ENCODE measurements at places on chromosomes 5 and 9.

- DNase-seq, result no peak
Measured at GRCh38 chr5:60856066-60856465, 12.0 kb upstream of the ELOVL7 start.

DNA sequence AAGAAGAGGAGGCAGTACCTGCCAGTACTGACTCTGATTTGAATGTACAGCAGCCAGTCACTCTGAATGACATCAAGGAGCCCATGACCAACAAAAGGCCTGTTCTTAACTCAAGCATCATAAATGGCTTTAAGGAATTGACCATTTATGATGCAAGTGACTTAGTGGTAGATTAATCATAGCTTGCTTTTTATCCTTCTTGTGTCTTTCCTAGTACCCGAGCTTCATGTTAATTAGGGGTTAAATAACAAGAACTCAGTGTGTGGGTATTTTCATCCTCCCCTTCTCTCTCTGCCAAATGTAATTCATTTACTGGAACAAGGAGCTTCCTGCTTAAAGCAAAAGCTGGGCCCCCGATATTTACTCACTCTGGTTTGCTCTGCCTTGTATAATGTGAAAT, 146.5 kb downstream of the UNC13B start:
- no peak for DNase-seq

DNA sequence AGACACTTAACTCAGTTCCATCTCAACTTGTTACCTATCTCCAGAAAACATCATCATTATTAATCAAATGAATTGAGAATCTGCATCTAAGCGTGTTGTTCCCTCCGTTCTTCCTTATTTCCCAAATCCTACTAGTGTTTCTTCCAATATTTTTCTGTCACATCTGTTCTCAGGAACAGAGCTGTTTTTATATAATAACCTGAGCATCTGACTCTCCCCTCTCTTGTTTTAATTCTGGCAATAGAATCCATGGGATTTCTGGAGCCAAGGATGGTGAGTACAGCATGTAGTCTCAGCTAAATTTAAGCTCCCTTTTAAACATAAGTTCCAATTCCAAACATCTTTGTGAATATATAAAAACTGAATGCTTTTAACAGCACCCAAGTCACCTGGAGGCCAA, 558.3 kb downstream of the DTWD2 start:
- no peak for DNase-seq

GRCh38 chr9:91711755-91712601, 238.1 kb downstream of the ROR2 start:
- DNase-seq, result peak; percentile 52

GRCh38 chr5:71882826-71883741, 164.0 kb downstream of the CARTPT start:
- peak; percentile 76 for DNase-seq

- no peak for DNase-seq
Measured at GRCh38 chr5:149688406-149688805, 41.7 kb upstream of the PPARGC1B start.

DNA sequence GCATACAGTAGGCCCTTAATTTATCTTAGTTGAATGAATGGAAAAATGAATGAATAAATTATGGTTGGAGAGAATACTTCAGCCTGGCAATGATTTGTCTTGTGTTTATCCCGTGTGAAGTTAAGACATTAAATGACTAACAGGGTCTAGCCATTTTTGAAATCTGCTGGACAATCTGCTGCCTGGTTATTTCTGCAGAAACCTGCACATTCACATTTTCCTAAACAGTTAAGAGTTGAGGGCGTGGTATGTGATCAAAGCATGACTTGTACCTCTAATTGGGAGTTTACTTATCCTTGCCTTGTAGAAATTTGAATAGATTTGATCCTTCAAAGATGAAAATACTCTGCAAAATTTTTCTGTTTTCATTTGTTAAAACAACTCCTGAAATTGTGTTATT, 34.6 kb upstream of the NDFIP1 start:
- no peak for DNase-seq

DNA sequence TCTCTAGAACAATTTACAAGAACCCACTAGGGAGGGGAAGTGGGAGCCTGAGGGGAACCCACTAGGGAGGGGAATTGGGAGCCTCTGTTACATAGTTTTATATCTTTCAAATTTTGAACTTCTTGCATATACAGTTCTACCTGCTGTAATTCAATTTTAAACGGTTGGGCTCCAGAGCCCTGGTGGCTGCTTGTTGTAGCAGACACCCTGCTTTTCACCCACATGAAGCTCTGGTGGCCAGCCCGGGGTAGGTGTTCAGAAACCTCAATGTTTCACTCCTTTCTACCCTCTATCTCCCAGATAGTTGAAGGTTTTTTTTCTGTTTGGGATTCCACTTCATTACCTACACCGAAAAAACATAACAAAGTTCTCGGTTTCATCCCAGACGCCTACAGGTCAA, 124.4 kb downstream of the TMEM174 start:
- no peak for DNase-seq

DNA sequence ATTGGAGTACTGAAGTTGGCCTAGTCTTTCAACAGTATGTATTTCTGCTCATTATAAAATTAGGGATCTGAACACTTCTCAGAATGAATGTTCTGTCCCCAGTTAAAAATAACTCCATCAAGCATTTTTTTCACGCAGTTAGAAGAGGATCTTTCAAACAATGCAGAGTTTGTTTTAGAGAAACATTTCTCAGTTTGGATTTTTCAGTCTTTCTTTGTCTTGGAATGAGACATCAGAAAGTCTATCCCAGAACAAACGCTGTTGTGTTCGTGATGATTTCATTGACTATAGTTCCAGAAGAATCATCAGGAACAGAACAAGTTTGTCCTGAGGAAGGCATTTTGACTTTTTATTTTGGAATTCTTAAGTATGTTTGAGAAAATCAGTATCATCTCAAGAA, 218.7 kb downstream of the ARRDC3 start:
- no peak for DNase-seq

DNA sequence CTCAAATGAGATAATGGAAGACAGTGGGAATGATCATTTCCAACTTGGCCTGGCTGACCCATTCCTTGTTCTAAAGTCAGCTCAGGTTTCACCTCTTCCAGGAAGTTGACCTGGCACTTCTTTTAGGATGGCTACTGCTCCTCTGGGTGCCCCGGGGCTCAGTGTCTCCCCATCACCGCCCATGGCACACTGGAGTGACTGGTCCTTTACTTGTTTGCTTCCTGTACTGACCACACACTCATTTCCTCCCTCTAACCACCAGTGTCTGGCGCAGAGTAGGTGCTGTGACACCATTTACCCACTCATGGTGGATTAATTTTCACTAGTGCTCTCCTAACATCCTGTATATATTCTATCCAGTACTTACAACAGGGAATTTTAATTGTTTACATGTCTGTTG, 183.5 kb downstream of the CDK5RAP2 start:
- no peak for DNase-seq

DNA sequence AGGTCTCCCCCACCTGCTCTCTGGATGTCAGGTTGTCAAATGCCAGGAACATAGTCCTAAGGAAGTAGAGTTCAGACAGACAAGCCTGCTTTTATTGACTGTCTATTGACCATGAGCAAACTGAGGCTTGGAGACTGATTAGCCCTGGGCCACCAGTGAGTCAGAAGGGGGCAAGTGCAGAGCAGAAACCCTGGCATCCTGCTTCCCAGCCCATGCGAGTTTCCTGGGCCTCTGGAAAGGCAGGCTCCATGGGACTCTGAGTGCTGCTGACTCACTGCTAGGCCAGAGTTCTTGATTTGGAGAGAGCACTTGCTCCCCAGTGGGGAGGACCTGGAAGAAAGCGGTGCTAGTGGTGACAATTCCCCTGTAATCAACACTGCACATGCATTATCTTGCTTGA, 2.8 kb upstream of the HBEGF start:
- no peak for DNase-seq

GRCh38 chr5:138663009-138663408, 87.8 kb upstream of the HSPA9 start:
- DNase-seq, result peak; percentile 47

DNA sequence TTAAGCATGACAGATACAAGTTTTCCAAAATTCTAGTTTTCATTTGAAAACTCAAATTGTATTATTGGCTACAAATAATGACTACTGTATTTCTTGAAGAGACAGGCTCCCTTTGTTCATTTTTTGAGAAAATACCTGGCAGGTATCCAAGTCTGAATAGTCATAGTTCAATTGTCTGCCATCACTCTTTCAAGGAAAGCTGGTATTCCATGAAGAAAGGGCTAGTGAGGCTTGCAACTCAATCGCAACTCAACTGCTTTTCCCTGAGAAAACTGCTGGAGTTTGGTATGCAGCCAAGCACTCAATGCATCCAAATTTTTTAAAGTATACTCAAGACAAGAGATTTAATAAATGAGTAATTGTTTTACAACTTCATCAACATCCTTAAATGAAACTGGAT, 61.4 kb upstream of the TRIO start:
- DNase-seq, result no peak

GRCh38 chr5:73482383-73483136, 15.7 kb upstream of the BTF3 start:
- DNase-seq, result no peak

DNA sequence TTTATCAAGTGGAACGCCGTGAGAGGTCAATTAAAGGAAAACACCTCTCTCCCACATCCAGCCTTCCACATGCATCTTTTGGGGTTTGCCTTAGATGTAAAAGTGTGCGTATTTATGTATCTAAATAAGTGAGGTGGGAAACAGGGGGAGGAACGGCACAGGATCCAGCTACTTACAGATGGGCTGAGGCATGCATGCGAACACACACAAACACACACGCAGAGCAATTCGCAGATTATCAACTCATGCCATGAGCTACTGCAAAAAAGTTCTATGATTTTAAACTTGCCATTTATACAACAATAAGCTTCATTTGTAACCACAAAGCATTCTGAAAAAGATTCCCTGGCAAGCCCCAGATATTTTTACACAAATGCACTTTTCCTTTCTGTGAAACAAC, 242.1 kb downstream of the BNC2 start:
- no peak for DNase-seq

DNA sequence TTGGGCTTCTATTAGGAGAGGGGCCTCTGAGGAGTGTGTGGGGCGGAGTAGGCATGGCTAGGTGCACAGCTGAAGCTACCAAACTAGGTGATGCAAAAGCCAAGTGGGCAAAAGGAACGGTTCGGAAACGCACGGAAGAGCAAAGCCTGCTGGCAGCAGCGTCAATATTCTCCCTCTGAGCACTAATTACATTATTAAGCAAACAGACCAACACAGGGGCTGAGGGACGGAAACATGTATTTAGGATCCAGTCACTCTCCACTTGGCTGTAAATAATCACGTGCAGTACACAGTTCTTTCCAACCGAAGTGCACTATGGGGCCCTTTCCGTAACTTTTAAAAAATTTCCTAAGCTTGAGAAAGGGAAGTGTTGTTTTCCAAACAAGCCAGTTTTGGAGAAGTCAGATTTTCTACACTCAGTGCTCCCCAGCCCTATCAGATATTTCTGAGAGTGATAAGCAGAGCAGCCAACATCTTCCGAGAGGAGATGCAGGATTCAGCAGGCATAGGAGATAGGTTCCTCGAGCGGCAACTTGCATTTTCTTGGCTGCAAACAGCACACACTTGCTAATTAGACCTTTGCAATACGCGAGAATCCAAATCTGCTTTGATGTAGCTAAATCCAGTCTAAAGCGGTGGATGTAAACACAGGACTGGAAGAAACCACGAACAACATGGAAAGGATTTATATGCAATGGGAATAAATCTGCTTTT, 217.2 kb upstream of the TBCA start:
- DNase-seq, result no peak

DNA sequence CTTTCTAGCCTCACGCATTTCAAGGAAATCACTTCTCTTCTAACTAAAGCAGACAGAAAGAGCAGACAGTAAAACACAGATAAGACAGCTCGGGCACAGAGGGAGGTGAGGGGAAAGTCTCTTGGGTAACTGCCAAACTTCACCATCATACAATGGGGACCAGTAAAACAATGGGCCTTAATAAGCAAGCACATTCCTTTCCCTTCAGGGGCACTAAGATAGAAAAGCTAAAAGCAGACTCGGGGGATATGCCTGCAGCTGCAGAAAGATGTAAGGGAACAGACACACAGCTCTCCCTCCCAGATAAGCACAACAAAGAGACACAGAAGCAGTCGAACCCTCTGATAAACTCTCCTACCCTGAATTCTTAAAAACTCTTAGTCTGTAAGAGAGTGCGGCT, 15.6 kb upstream of the CKS2 start:
- DNase-seq, result no peak

GRCh38 chr5:125199968-125200865, 453.8 kb upstream of the ZNF608 start:
- no peak for DNase-seq

- DNase-seq, result no peak
Measured at GRCh38 chr9:21688108-21689102, 114.0 kb upstream of the MTAP start.

DNA sequence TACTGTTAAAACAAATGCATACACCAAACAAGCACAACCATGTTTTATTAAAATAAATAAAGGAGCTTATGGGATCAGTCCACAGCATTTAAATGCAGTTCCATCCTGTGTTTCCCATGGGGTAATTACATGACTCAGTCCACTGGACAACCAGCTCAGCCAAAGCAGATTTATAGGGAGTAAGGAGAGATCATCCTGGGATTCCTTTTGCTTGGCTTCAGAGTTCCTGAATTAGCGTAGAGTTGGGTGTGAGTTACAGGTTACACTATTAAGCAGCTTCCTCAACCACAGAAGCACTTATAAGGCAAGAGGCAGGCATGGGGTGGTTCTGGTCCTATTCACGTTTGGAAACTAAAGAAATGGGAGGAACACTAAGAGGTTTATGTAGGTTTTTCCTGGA, 381.1 kb upstream of the ACTBL2 start:
- DNase-seq, result peak; percentile 96

- DNase-seq, result no peak
Measured at GRCh38 chr9:128689820-128690683, 1.0 kb downstream of the SET start.

GRCh38 chr9:95815961-95816360, 59.5 kb upstream of the ERCC6L2 start:
- no peak for DNase-seq

DNA sequence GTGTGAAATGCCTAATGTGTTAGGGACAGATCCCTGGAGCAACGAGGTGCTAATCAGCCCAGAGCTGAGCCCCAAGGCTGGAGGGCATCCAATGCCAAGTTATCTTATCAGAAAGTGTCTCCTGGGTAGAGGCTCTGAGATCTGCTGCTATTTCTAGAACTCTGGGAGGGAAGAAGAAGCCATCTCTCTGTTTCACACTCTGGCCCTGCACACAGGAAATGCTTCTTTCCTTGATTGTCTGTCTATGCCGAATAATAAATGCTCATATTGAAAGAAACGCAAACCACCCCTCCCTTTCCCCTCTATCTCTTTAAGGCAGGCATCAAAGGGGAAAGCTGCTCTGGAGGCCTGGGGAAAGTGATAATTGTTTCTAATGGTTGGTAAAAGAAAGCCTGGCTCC, 166.7 kb downstream of the PAPPA start:
- DNase-seq, result no peak

GRCh38 chr9:127197186-127197860, 67.3 kb upstream of the GARNL3 start:
- DNase-seq, result no peak

DNA sequence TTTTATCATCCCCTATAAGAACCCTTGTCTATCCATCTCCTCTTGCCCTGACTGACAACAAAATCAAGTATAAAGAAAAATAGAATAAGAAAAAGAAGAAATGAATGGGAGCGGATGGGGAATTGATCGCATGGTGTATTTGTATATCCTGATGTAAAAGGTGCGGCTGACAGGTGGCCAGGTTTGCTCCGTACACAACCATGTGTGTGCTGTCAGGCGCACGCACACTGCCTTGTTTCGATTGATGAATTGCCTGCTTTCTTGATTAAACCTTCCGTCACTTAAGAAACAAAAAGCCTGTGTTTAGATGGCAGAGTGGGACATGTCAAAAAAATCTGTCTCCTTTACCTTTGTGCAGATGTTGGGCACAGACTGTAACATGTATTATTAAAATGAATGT, 102.6 kb downstream of the MVB12B start:
- DNase-seq, result no peak

All from A172 (cell line).